ENCODE measurements at places on chromosomes 5 and 9.
A peak's percentile ranks its signal among the peaks of the same experiment; 100 is the strongest.

GRCh38 chr5:178461004-178461730 lies 129.0 kb downstream of the COL23A1 start:
- DNase-seq, result peak; percentile 97

GRCh38 chr9:129988607-129989361 lies 54.2 kb downstream of the FNBP1 start:
- DNase-seq, result peak; percentile 53

DNA sequence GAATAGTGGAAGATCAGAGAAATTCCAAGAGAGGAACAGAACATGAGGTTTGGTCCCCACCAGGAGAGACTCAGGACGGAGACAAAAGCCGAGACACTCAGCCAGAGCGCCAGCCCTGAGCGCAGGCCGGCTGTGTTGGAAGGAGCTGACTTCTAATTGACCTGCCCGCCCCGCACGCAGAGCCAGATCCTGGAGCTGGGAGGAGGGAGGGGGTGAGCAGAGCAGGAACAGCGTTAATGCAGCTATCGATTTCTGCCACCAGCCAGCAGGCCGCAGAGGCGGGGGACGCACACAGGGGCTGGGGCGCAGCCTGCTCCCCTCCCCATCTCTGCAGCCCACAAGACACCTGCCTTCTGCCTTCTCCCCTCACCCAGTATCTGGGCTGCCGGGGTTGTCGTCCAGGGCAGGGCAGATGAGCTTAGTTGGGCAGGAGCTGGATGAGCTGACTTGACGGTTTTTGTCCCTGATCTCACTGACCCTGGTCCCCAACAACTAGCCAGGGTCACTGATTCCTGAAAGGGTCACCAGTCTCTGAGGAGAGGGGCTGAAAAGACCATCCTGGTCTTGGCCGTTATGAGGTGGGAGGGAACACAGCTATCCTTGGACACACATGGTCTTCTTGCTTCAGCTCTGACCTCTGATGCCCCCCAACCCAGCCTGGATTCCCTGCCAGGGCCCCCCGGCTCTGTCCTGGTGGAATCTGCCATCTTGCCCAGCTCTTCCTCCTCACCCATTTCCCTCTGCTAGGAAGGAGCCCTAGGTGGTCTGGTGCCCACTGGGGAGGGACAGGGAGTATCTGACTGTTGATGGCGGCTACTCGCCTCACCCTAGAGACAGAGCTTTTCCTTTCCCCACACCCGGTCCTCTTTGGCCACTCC lies 29.8 kb downstream of the CXXC5 start:
- no peak for DNase-seq

GRCh38 chr5:153827397-153827796 lies 211.3 kb downstream of the FAM114A2 start:
- DNase-seq, result no peak

DNA sequence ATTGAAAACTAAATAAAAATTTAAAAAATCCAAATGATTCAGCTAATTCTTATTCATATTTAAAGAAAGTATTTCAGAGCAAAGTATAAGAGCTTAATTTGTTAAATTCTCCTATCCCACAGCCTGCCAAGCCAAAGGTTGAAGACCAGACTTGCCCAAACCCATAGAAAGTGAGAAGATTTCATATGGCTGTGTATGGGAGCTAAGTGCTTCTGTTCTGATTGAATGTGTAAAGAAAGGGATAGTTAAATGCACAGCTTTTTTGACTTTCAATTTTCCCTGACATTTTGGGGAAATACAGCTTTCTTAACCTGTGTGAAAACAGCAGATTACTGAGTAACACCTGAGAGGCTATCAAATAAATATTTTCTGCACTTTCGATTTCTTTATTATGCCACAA lies 125.0 kb upstream of the MTAP start:
- DNase-seq, result no peak

DNA sequence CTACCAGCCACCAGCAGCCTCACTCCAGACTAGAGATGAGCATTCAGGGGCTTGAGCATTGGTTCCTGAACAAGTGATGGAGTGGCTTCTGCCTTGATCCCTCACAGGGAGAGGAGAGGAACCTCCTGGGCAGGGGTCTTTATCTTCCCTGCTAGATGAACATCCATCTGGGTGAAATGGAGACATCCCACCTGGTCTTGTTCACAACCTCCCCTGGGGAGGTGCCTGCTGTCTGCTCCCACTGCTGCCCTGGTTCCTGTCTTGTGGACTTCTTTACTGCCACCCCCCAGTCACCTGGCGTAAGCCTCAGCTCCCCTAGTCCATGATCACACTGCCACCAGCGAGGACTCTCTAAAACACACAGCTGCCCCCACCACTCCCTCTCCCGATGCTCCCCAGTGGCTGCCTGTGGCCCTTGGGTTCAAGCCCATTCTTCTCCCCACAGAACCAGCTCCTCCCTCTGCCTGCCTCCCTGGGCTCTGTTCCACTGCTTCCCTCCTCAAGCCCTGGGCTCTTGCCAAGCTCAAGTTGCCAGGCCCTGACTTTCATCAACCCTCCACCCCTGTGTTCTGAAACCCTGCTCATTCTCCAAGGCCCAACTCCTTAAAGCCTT lies 51.5 kb downstream of the COL15A1 start:
- peak; percentile 84 for DNase-seq

DNA sequence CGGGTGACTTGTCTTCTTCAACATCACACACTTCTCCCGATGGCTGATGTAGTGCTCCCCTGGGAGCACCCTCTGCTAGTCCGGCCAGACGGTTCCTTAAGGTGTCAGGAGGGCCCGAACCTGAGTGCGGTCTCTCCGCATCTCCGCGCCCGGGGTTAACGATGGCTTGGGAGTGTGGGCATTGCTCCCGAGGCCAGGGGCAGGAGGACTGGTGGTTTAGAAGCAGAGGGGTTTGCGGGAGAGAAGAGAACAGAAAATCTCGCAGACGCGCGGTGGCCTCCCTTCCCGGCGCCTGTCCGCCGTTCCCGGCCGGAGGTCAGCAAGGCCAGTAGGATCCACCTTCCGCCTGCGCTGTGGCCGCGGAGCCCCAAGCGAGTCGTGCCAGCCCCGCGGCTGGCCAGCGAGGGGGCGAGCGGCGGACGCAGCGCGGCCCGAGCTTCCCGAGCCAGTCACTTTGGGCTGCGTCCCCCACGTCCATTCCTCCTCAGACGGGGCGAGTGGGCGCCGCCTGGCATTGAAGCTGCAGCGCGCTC lies 700 bp downstream of the CDO1 start:
- no peak for DNase-seq

DNA sequence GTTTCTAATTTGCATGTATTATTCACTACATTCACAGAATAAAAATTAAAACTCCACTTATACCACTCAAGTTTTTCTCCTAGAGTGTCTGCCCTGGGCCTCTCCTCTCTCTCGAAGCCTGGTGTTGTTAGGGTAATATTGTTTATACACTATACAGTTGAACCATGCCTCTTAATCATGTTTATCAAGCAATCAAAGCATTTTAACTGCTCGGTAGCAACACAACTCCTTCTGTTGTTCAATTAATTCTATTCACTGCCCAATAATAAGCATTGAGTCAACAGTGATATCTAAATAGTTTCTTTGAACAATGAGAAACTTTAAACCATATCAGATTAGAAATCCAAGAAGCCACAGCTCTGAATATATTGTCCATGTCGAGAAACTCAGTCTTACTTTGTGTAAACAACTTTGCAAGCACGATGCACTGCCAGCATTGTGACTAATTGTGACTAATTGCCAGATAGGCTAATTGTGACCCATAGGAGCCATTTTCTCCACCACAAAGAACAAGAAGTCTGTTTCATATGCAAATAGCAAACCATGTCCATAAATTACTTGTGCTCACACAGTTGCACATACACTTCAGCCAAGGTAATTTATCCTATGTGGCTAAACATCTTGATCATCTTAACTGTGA lies at the start of gene DNAH5:
Gene DNAH5, minus strand, starts transcription at position 129 of the 640 bp plus-strand sequence. CDS start 250 bp downstream, outside the sequence.
- no peak for DNase-seq

DNA sequence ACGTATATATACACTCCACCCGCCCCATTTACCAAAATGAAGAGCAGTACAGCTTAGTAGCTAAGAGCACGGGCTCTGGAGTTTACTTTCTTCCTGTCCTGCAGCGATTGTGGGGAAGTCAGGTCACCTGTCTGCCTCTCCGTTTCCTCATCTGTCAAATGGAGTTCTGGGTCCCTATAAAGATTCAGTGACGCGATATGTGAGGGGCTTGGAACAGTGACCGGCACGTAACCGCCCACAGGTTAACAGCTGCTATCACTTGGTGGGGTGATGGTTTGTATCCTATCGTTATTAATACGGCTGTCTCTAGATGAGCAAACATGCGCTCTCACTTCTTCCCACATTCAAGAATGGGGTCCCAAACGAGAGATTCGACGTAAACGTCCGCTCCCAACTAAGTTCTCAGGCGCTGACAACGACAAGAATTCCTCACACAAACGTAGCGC lies 426 bp downstream of the FAM114A2 start:
- DNase-seq, result peak; percentile 4

DNA sequence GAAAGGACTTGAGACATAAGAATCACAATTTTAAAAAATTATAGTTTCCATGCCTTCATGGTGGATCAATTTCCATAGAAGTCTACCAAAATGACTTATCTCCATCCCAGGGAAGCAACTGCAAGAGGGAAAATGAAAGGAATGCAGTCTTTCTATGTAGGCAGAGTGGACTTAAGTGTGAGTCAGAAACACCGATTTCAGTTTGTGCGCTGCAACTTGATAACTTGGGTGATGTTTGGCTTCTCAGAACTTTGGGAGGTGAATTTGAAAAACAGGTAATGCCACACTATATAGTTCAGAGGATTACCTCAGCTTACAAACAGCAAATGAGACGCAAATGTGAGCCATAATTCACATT lies 708 bp upstream of the CSNK1G3 start:
- no peak for DNase-seq

DNA sequence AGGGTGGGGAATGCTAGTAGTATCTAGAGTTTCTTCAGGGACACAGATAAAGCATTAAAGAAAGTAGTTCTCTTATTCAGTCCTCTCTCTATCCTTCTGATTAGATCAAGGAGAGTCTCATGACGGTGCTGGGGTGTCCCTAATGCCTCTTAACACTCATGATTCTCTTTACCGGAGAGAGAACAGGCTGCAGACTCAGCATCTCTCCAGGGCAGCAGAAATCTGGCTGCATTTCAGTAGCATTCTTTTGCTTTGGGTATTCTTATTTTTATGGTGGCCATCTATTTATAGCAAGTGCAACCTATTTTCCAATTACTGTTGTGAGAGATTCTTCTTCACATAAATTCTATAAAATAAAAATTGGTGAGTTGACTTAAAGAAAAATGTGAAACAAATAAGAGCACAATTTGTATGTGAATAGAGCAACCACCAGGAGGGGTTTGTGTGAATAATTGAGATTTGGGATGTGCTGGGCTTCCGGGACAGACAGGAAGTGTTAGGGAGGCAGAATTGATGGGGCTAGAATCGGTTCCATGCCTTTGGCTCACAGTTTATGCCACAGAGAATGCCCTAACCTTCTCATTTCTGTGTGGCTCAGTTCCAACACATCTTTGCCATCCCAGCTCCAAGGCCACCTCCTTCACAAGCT lies 23.8 kb upstream of the BOD1 start:
- no peak for DNase-seq
